Stimulated activated naive CD4-positive, alpha-beta T cell (primary cell): ENCODE measurements at places on chromosomes 7 and 10.

GRCh38 chr10:132392811-132393694 is 3.9 kb upstream of the PWWP2B start:
- no peak for DNase-seq

GRCh38 chr10:100979791-100980272 is 7.5 kb downstream of the MRPL43 start:
- no peak for DNase-seq

- DNase-seq: no peak
Observed at GRCh38 chr7:143988976-143989745, 11.0 kb upstream of the OR6B1 start.

- no peak for DNase-seq
Observed at GRCh38 chr10:97534746-97535367, 36.1 kb downstream of the UBTD1 start.

DNA sequence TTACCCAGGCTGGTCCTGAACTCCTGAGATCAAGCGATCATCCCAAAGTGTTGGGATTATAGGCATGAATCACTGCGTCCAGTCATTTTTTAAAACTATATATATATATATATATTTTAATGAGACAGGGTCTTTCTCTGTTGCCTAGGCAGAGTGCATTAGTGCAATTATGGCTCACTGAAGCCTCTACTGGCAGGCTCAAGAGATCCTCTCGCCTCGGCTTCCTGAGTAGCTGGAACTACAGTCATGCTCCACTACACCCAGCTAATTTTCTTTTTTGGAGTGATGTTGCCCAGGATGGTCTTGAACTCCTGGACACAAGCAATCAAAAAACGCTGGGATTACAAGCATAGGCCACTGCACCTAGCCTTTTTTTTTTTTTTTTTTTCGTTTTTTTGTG is 55.3 kb upstream of the KAT6B start:
- no peak for DNase-seq

- DNase-seq: no peak
Observed at GRCh38 chr7:132499487-132499886, 76.8 kb downstream of the PLXNA4 start.

DNA sequence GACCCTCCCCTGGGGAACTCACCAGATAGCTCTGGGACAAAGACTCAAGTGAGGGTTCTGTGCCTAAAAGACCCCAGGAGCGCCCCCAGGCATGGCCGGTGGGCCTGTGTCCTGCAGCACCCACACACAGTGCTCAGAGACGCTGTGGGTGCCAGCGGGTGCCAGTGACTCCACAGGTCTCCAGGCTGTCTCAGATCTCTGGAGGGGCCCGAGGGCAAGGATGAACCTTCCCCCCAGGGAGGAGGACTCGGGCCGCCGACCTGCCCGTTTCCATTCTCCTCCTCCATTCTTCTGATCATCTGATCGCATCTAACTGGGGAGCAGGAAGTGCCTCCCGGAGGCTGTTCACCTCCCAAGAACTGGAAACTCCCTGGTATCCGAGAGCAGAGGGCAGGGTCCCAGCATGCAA is 980 bp downstream of the ADAM8 start:
- peak; percentile 37 for DNase-seq

DNA sequence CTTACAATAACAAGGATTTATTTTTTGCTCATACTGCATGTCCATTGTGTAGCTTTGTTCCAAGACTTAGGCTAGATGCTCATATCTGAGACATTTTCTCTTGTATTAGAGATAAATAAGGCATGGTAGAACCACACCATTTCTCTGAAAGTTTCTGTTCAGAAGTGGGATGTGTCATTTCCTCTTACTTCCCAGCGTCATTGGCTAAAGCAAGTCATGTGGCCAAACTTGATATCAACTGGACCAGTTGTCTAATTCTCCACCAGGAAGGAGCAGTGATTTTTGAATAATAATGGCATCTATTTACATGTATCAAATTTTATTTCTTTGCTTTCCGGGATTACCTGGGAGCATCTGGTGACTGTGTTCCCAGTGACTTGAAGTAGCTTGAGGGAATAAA is 38.3 kb downstream of the AHCYL2 start:
- no peak for DNase-seq

- no peak for DNase-seq
Observed at GRCh38 chr10:113553149-113553548, 296 bp downstream of the HABP2 start.

DNA sequence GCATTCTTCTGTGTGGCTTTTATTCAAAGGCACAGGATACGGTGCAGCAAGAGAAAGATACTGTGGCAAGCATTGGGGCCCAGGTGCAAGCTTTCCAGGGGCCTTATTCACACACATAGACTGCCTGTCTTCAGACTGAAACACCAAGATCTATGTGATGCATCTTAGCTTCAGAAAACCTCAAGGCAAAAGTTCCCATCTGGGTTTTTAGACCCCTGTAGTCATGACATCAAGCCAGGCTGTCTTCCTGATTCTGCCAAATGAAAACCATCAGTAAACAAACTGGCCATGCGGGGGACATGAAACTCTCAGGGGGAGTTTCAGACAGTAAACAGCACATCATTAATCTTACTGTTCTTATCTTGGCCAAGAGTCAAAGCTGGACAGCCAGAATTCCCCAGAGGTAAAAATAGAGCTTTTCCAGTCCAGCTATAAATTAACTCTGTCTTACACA is 9.8 kb downstream of the AGBL3 start:
- no peak for DNase-seq

- DNase-seq: no peak
Observed at GRCh38 chr7:39102234-39102633, 124.5 kb downstream of the POU6F2 start.

DNA sequence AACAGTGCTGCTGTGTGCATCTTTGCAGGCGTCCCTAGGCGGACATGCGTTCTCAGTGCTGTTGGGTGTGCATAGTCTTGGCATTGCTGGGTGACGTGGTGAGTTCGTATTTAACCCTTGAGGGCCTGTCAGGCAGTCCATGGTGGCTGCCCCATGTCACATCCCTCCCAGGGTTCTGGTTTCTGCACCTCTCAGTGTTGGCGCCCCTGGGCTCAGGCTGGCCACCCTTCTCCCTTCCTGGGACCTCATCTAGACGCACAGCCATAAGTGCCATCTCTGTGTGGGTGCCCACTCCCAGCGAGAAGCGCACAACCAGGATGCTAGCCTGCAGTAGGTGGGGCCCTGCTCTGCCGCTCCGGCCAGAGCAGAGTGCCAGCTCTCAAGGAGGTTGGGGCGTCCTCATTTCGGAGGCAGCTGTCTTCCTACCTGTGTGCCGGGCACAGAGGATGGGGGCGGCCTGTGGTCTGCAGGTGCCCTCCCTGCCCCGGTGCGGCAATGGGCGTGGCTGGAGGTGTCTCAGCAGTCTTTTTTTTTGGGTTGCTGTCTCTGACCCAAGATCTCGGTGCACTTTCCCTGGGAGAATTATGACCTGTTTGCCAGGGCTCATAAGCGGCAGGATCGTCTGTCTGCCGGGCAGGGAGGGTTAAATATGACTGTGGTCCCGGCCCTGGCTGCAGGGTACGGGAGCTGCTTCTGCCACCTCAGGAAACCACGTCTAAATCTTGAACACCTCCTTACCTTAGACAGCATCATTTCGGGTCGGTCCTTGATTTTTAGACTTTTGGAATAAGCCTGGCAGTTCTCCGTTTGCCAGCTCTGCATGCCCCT is 6.5 kb downstream of the INPP5A start:
- DNase-seq: peak; percentile 65

GRCh38 chr7:41438705-41439514 is 264.0 kb downstream of the INHBA start:
- DNase-seq: no peak

GRCh38 chr7:101626069-101626671 is 2.9 kb downstream of the MYL10 start:
- no peak for DNase-seq

GRCh38 chr10:91366704-91367103 is 43.4 kb upstream of the HECTD2 start:
- no peak for DNase-seq

- DNase-seq: no peak
Observed at GRCh38 chr7:39465055-39465929, 100.9 kb upstream of the YAE1 start.

DNA sequence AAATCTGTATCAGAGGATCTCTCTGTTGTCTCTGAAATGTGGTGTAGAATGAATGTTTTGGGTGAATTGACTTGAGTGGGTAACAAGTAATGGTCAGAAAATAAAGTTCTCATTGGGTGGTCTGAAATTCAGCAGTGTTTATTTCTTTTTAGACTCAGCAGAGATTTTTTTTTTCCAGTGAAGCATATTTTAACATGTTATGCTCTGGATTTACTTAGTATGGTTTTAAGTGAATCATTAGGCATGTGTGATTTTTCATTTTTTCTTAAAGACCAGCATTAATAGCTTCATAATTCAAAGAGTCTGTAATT is 63.5 kb downstream of the REEP3 start:
- DNase-seq: no peak

DNA sequence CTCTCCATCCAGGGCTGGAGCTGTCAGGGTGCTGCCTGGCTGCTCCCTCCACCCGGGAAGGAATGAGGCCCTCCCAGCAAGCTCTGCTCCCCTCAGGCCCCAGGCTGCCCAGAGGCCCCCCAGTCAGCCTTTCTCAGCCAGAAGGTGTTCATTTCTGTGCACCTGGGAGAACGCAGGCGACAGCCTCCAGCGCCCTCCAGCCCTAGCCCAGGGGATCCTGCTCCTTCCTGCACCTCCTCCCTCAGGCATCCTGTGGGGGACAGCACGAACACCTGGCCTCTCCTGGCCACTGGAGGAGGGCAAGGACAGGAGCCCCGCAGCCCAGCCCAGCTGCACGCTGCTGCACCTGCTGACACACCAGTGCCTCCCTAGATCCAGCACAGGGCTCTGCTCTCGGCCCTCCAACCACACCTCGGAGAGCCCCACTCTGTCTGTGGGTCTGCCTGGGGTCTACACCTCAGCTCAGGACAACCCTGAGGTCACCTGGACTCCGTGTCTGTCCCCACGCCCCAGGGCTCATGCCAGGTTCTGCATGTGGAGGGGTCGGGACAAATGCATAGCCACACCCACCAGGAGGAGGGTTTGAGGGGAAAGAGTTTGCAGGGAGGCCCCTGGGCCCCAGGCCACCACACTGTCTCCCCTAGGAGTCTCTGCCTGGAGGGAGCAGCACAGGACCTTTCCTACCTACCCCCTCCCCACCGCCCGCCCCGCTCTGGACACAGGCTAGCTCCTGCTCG is 7.4 kb upstream of the PWWP2B start:
- no peak for DNase-seq

- no peak for DNase-seq
Observed at GRCh38 chr7:2105917-2106316, 126.8 kb downstream of the MAD1L1 start.

DNA sequence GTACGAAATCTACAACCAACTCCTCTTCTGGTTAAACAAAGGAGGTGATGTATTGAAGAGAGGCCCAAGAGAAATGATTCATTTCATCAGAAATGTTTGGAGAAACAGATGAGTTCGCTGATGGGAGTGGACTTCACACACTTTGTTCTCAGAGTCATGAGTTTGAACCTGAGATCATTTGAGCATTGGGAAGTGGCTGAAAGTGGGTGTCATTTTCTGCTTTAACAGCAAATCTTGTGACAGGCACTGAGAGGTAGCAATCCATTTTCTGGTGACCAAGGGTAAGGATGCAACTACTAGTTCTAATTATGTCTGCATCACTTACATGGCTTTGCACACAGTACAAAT is 51.4 kb downstream of the RBM20 start:
- DNase-seq: no peak

- no peak for DNase-seq
Observed at GRCh38 chr10:93261089-93261488, 187.4 kb downstream of the CYP26A1 start.

DNA sequence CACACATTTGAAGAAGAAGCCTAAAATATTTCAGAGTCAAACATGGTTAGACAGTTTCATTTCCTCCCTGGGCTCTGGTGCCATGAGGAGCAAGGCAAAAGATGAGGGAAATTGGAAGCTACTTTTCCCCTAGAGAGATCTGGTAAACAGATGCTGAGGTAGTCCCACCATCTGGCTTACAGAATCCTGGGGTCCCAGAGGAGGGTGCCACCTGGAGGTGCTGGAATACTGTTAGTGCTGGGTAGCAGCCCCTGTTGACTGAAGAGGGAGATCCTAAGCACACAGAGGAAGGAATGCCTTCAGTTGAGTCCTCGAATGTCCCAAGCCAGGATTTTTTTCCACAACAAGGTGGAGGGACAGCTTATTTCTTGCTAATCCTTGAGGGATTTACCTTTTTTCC is 160.1 kb downstream of the FZD1 start:
- DNase-seq: no peak

DNA sequence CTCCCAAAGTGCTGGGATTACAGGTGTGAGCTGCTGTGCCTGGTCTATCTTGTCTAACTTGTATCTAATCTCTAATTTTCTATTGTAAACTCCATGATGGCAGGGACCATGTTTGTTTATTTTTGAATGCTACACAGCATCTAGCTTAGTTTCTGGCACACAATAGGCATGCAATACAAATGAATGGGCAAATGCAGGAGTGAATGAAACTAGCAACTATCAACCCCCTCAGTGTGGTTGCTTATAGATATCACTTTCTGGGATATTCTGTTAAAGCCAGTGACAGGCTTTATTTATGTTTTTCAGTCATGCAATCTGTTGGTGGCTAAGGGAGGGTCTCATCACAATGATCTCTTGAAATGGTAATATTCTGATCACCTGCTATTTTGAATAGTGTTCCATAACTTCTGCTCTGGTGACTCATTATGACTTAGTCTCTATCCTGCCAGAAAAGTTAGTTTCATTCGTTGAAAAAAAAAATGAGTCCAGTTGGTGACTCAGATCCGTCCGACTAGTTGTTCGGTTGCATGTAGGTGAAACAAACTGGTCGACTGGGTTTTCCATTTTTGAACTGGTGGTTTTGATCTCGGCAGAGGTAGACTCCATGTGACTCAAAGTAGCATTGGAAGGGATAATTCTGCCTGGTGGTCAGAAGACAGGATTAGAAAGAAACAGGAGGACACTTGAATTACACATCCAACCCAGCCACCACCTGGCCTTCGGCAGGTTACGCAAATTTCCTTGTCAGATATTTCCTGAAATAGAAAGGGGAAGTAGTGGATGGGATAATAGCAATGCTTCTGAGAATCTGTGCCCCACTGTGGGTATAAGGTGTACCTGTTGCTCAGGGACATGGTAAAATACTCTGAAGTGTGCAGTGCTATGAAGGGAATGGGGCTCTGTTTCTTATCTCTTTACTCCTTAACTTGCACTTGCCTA is 76.8 kb downstream of the GATA3 start:
- no peak for DNase-seq

GRCh38 chr7:3250725-3251124 is 50.3 kb upstream of the SDK1 start:
- no peak for DNase-seq

DNA sequence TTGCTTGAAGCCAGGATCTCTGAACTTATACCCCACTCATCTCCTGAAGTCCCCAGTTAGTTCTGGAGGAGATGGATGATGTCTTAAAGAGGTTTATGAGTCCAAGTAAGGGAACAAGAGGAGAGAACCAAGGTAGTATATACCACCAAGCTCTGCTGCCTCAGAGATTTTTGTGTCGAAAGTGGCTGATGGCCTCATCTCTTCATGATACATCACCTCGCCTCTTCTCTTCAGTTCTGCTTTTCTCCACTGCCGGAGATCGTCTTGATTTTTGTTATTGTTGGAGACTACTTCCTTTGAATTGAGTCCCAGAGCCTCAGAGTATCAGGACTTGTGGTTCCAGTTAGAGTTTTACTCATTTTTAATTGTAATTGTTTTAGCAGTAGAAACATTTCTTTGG is 1.9 kb downstream of the VTI1A start:
- DNase-seq: no peak
